Fibroblast of the aortic adventitia (primary cell): ENCODE measurements at places on chromosomes 3 and 15.

DNA sequence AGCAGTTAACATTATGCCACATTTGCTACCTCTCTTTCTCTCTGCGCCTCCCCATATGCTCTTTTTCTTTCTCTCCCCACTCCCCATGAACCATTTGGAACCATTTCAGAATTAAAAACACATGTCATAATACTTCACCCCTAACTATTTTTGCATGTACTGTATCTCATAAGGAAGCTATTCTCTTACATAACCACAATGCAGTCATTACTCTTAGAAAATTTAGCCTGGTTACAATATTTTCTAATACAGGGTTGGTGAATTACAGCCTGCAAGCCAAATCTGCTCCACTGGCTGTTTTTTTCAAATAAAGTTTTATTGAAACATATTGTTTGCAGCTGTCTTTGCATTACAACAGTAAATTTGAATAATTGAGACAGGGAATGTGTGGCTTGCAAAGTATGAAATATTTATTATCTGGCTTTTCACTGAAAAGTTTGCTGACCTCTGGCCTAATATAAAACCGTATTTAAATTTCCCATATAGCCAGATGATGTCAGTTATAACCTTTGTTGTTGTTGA lies 62.8 kb downstream of the SGO1 start:
- no peak for DNase-seq

- DNase-seq: no peak
Measured at GRCh38 chr15:82730022-82730530, 20.4 kb upstream of the AP3B2 start.

DNA sequence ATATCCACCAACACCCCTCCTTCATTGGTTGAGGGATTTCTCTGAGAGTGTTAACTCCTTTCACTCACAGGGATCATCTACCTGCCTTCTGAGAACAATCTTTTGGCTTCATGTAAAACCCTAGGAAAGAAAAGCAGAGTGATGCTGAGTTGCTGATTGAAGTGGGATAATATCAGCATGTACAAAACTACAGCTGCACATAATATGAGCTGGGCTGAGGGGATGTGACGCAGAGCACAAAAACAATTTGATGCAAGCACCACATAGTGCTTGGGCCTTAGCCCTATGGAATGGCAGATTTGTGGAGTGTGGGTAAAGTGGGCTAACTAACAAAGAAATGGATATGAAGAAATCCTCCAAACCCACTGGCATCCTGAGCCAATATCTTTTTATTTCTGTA lies 267.6 kb upstream of the KCNH8 start:
- DNase-seq: no peak

- no peak for DNase-seq
Measured at GRCh38 chr15:70309716-70310115, 212.0 kb upstream of the TLE3 start.

GRCh38 chr3:57128826-57129667 lies 36.1 kb downstream of the IL17RD start:
- peak; percentile 53 for DNase-seq

GRCh38 chr3:37598808-37599581 lies 262.7 kb upstream of the CTDSPL start:
- no peak for DNase-seq

- no peak for DNase-seq
Measured at GRCh38 chr15:70374096-70374495, 276.4 kb upstream of the TLE3 start.

- DNase-seq: no peak
Measured at GRCh38 chr3:119562307-119562961, 3.0 kb upstream of the CD80 start.

DNA sequence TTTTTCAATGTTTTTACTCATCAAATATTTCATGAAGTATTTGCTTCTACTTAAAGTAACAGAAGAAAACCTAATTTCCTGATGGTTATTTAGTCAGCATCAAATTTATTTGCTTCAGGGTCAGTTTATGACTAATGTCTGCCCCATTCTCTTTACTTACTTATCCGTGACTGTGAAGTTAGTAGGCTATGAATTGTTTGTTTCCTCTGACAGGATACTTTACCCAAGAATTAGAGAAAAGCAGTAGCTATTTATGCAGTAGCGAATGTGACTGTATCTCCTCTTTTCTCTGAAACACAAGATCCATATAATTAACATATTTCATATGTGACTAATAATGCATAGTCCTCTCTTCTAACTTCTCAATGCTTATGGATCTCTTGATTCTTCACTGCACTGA lies 329.9 kb upstream of the ROBO1 start:
- no peak for DNase-seq

DNA sequence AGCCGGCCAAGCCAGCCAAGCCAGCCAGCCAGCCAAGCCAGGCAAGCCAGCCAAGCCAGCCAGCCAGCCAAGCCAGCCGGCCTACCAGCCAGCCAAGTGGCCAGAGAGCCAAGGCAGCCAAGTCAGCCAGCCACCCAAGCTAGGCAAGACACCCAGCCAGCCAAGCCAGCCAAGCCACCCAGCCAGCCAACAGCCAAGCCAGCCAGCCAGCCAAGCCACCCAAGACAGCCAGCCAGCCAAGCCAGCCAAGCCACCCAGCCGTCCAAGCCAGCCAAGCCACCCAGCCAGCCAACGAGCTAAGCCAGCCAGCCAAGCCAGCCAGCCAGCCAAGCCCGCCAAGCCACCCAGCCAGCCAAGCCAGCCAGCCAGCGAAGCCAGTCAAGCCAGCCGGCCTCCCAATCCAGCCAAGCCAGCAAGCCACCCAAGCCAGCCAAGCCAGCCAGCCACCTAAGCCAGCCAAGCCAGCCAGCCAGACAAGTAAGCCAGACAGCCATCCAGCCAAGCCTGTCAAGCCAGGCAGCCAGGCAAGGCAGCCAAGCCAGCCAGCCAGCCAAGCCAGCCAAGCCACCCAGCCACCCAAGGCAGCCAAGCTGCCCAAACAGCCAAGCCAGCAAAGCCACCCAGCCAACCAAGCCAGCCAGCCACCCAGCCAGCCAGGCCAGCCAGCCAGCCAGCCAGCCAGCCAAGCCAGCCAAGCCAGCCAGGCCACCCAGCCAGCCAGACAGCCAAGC lies 200.5 kb downstream of the GOLGA6L6 start:
- DNase-seq: no peak

- no peak for DNase-seq
Measured at GRCh38 chr3:182692695-182693094, 100.6 kb upstream of the ATP11B start.

- no peak for DNase-seq
Measured at GRCh38 chr15:43215961-43216360, 4.9 kb downstream of the EPB42 start.

- no peak for DNase-seq
Measured at GRCh38 chr3:16030342-16030741, 144.1 kb upstream of the GALNT15 start.

DNA sequence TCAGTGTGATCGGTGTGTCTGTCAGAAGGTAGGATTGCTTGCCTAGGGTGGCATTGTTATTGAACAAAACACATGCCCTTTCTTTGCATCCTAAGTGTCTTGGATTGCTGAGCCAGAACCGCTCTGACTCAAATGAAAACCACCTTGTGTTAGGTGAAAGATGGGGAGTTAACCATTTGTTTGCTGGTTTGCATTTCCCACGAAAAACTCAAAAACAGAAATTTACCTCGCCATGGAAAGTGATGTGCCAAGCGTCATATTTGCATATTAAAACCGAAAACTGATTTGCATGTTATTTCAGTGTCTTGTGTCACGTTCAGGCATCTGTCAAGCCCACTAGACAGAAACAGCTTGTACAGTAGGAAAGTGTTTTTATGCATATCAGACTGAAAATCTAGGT lies 474.6 kb upstream of the TPRG1 start:
- DNase-seq: no peak

- no peak for DNase-seq
Measured at GRCh38 chr15:66425837-66426236, 39.1 kb downstream of the MAP2K1 start.

- DNase-seq: no peak
Measured at GRCh38 chr3:140198242-140198641, 263.3 kb downstream of the CLSTN2 start.
